ENCODE measurements at places on chromosomes 1 and 21.

GRCh38 chr1:31191281-31191680, 48.4 kb downstream of the NKAIN1 start:
- DNase-seq: no peak

GRCh38 chr1:23719162-23719820, 24.0 kb upstream of the ELOA start:
- no peak for DNase-seq

GRCh38 chr21:28309596-28309995, 683.1 kb downstream of the LTN1 start:
- DNase-seq: no peak

- no peak for DNase-seq
These were observed 4.4 kb upstream of the PGBD5 start for GRCh38 chr1:230430499-230430898.

GRCh38 chr1:234309243-234309597, 64.0 kb upstream of the COA6 start:
- no peak for DNase-seq

- no peak for DNase-seq
These were observed 108.5 kb downstream of the SDCCAG8 start for GRCh38 chr1:243364330-243364729.

GRCh38 chr1:37944086-37944763, 2.6 kb downstream of the INPP5B start:
- DNase-seq: peak; percentile 29

- DNase-seq: no peak
These were observed 1.0 kb upstream of the LRRC38 start for GRCh38 chr1:13514821-13515220.

GRCh38 chr1:55326496-55327243, 111.5 kb upstream of the USP24 start:
- no peak for DNase-seq

DNA sequence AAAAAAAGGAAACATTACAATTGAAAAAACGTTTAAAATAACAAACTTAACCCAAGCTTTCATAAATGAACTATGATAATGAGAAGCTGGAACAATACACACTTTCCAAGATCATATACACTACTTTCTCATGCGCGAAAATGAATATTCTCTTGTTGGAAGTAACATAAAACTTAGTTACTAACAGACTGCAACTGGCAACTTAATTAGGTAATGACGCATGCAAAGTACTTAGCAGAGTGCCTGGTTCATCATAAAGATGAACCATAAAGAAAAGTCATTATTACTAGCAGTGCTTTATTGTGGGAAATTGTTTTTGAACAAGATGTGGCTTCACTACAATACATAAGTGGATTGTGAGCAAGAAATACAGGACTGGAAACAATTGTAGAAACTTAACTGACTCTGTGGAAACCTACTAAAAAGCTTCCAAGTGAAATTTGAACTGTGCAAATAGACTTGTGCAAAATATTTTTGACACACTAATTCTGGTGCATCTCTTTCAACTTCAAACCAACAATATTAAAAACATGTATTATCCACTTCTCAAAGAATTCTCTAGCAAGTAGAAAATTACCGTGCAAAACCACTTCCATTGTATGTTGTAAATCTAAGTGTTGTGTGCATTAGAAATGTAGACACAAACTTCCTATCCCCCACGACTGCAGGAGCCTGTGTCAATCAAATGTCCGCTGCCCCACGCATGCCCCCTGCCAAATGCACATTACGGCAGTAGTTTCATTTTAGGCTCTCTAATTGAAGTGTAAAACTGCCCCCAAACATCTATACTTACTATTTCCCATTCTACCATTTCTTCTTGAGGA, 2.0 kb downstream of the ARHGAP29 start:
- DNase-seq: no peak

GRCh38 chr1:92030656-92031107, 897 bp downstream of the EPHX4 start:
- DNase-seq: no peak

DNA sequence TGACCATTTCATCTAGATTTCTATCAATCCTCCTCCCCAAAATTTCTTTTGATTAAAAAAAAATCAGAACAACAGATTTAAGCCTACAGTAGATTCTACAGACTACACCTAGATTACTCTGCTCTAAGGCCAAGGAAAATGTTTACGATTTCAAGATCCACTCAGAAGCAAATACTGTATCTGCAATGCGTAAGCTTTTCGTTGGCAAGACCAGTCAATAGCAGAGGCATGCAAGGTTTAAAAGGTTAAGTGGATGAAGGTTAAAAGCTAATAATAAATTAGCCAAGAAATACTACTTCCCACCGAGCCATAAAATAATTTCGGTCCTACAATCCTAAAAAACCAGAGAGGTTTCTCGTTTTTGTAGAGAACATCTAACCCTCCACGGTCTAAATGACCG, 1.3 kb downstream of the CLSTN1 start:
- no peak for DNase-seq

GRCh38 chr1:47881505-47882442, 115.4 kb downstream of the TRABD2B start:
- DNase-seq: peak; percentile 64

GRCh38 chr1:31377364-31377863, 4.5 kb upstream of the FABP3 start:
- no peak for DNase-seq

- DNase-seq: no peak
These were observed 13.6 kb downstream of the EVA1C start for GRCh38 chr21:32426066-32426465.

DNA sequence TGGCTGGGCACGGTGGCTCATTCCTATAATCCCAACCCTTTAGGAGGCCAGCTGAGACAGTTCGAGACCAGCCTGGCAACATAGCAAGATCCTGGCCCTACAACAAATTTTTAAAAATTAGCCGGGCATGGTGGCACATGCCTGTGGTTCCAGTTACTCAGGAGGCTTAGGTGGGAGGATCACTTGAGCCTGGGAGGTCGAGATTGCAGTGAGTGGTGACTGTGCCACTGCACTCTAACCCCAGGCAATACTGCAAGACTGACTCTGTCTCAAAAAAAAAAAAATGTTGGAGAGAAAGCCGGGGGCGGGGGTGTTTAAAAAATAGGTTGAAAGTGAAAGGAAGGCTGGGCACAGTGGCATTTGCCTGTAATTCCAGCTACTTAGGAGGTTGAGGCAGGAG, 16.5 kb downstream of the CLDN19 start:
- DNase-seq: no peak

GRCh38 chr1:53047737-53048736, 14.0 kb upstream of the PODN start:
- DNase-seq: peak; percentile 30

Data from AG08395 (cell line).